ENCODE measurements at places on chromosomes 11 and 22.

GRCh38 chr11:86988351-86988881 lies 33.2 kb upstream of the FZD4 start:
- no peak for DNase-seq

- DNase-seq = no peak
Observed at GRCh38 chr22:49274754-49275380, 552.8 kb downstream of the BRD1 start.

DNA sequence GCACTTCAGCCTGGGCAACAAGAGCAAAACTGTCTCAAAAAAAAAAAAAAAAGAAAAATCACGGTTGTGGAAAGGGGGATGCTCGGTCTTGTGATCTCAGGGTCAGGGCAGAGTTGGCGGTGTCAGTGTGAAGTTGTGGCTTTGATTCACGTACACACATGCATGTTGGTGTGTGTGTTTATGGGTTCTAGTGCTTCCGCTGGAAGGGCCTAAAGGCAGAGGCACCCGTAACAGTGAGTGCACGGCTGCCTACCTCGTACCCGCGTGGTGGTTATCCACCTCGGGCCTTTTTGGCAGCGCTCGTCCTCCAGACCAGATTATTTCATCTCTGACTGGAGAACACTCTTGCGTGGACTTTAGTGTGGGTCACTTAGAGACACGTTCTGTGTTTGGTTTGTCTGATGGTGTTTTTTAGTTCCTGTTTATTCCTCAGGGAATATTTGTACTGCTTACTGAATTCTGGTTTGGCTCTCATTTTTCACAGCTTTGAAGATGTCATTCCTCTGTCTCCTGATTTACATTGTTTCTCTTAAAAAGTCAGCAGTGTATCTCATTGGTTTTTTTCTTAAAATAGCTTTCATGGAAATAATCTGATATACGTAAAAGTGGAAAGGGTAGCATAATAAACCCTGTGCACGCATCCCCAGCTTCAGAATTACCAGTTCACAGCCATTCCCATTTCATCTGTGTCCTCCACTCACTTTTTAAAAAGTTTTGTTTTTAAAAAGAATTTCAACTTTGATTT lies 15.6 kb downstream of the ZBED4 start:
- no peak for DNase-seq

GRCh38 chr11:40391679-40392078 lies 1067.8 kb downstream of the LRRC4C start:
- DNase-seq = no peak

DNA sequence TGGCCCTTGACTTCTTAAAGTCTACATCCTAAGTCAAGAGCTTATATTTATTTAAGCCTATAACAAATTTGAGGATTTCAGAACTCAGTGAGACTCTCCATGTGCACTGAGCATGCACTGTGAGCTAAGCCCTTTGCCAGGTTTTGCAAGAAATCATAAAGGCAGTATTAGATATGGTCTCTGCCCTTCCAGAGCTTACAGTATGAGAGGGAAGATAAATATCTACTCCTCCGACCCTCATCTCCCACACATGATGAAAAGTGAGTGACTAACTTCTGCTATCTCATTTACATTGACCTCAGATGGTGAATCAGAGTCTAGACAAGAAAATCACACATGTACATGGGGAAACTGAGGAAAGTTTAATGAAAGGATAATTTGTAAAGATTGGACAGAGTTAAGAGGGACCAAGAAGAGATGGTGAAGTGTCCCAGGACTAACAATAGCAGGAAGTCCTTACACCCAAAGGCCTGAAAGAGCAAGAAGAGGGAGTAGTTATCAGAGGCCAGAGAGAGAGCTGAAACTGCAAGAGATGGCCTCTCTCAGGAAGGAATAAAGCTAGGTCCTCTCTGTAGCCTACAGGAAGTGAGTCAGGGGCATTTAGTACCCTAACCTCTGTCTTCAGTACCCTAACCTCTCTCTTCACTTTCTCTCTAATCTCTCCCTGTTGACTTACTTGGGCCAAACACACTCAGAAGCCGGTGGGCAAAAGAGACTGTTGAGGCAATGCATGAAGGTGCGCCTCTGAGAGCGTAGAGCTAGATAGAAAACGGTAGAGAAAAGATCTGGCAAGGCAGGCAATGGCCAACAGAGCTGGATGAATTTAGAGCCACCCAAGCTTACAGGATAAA lies 23.0 kb upstream of the BLID start:
- DNase-seq = peak; percentile 37

- no peak for DNase-seq
Observed at GRCh38 chr11:94134651-94135512, 6.2 kb downstream of the PANX1 start.

DNA sequence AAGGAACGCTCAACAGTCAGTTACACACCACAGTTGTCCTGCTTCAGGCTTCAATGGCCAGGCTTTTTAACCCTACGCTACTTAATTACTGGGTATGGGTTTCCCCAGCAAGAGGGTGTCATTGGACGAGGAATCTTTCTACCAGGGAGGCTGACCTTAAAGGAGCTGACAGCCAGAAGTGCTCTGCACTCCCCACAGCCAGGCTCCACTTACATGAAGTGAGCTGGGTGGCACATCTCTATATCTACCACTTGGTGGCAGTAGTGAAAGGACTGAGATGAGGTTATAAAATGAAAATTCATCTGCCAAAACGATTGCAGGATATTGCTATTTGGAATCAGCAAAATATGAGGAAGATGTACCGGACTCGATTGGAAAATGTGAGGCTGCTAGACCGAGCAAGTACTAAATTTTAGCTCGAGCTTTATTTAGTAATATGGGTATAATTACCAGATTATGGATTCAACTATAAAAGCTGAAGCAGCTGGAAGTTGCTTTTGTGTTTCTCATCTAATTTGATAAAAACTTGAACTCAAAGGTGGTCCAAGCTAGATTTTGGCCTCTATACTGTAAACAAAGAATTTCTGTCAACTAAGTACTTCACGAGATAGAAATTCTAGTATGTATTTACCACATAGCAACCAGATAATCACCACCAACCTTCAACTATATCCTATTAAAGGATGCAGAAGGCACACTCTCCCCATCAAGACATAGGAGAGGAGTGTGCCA lies 53.9 kb upstream of the CEP126 start:
- DNase-seq = peak; percentile 84

GRCh38 chr11:82105331-82105998 lies 628.2 kb downstream of the FAM181B start:
- DNase-seq = no peak

DNA sequence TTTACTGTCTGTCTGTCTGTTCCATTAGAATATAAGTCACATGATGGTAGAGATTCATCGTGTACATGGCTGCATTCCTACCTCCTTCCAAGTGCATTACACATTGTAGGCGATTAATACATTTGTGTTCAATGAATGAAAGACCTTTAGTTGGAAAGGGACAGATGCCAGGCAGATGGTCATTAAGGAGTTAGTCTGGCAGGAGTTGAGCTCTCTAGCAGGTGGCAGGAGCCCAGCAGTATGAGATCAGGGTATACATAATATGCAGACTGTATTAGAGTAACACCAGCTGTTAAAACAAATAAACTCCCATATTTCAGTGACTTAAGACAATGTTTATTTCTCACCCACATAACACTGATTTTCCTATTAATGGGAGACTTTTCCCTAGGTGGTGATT lies 147.7 kb upstream of the LARGE1 start:
- no peak for DNase-seq

- no peak for DNase-seq
Observed at GRCh38 chr22:45475851-45476514, 26.7 kb upstream of the FBLN1 start.

- peak; percentile 42 for DNase-seq
Observed at GRCh38 chr22:21449531-21450319, 17.5 kb upstream of the TMEM191C start.

- no peak for DNase-seq
Observed at GRCh38 chr11:121656328-121657090, 203.7 kb upstream of the SORL1-AS1 start.

- DNase-seq = no peak
Observed at GRCh38 chr11:64185175-64185692, 737 bp upstream of the STIP1 start.

- no peak for DNase-seq
Observed at GRCh38 chr22:35544189-35544588, 3.6 kb downstream of the RASD2 start.

GRCh38 chr11:81380395-81380794 lies 1353.3 kb downstream of the FAM181B start:
- no peak for DNase-seq

DNA sequence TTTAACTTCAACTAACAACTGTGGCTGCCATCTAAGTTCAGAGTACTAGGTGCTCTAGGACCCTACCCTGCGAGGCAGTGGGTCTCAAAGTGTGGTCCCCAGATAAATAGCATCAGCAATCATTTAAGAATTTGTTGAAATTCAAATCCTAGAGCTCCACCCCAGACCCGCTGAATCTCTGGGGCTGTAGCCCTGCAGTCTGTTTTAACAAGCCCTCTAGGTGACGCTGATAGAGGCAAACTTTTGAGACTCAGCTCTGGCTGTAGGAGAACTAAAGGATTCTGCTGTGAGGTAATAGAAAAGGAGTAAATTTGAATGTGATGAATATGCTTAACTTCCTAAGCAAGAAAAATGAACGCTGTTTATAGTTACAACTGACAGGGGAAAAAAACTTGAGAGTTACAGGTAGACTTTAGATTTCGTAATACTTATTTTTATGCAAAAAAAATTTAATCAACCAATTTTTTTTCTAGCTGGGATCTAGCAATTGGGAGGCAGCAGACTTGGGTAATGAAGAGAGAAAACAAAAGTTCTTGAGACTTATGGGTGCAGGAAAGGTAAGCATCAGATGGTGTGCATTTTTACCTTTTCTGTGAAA lies 5.8 kb downstream of the C11orf58 start:
- DNase-seq = no peak

GRCh38 chr11:86591631-86592030 lies 80.8 kb downstream of the ME3 start:
- DNase-seq = no peak

- peak; percentile 74 for DNase-seq
Observed at GRCh38 chr22:38030311-38031133, 26.7 kb upstream of the PICK1 start.

GRCh38 chr22:32063701-32064100 lies 20.6 kb downstream of the SLC5A1 start:
- DNase-seq = no peak

- DNase-seq = peak; percentile 87
Observed at GRCh38 chr22:19523240-19524169, 705 bp downstream of the CLDN5 start.

DNA sequence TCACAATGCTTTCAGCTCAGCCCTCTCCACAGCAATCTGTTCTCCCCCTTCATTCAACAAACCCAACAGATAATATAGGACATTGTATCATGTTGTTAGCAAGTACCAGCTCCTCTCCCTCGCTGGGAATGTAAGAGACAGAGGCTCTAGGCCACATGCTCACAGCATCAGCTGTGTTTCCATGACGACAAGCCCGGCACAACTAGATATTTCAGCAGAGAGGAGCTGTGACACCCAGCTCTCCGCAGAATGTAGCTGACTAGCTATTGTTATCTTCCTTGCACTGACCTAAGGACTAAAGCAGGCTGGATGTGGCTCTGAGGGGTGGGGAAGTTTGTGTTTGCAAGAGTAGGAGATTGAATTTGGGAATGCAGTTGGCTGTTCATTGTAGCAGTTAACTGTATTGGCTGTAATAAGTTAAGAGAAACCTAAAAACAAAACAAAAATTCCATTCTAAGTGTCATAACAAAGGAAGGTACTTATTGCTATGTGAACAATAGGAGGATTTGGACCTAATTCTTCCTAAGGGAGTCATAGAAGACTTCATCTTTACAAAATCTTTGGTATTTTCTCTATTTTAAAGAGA lies 28.0 kb upstream of the RRAS2 start:
- DNase-seq = peak; percentile 90

- DNase-seq = no peak
Observed at GRCh38 chr11:2316169-2316962, 14.6 kb downstream of the TSPAN32 start.

GRCh38 chr11:111879637-111879960 lies 258 bp downstream of the CFAP68 start:
- no peak for DNase-seq

DNA sequence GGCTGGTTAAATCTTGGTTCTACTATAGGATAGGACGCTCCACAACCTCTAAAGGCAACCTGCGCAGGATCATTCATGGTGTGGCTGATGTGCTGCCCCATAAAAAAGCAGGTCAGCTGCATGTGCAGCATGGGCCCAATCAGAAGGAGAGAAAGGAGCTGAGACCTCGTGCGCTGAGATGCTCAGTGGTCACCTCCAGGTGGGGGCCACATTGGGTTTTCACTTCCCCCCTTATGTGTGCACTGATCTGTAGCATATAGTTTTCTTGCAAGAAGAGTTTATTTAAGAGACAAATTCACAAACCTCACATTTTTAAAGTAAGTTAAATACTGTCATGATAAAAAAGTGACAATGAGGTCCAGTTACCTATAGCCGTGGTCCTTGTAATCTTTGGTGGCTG lies 24.3 kb downstream of the SERPIND1 start:
- no peak for DNase-seq

- no peak for DNase-seq
Observed at GRCh38 chr11:66309475-66309874, 7.4 kb downstream of the CD248 start.

- DNase-seq = no peak
Observed at GRCh38 chr11:59849129-59849528, 3.8 kb upstream of the CBLIF start.
